ENCODE measurements at places on chromosomes 2 and 18. TPM values are rescaled to one million over a fixed set of nuclear protein-coding genes. Genes with fewer than 3 reads are reported as not detected.

Gene GPR155
- 2.7 TPM for total RNA-seq

Gene C2orf78
- not detected for total RNA-seq

Gene BOD1L2
- not detected for total RNA-seq

Gene CYS1
- total RNA-seq = 0.70 TPM

Gene ABCG5
- total RNA-seq = not detected

Gene GKN1
- not detected for total RNA-seq

Gene TBR1
- 0.05 TPM for total RNA-seq

Gene RUFY4
- 0.64 TPM for total RNA-seq

Gene SERPINB3
- not detected for total RNA-seq

Gene CTAGE1
- not detected for total RNA-seq

Gene GRHL1
- 1.5 TPM for total RNA-seq

Gene ADAM23
- total RNA-seq = 0.15 TPM

Gene SKA1
- 20.7 TPM for total RNA-seq

Gene DYNC1I2
- total RNA-seq = 49.3 TPM

Gene GALNT3
- total RNA-seq = 4.8 TPM

Gene ELOA2
- not detected for total RNA-seq

Gene UGT1A5
- not detected for total RNA-seq

Gene DNAJC5G
- not detected for total RNA-seq

Gene MROH2A
- total RNA-seq = not detected

Gene AAK1
- total RNA-seq = 89.2 TPM

Gene MTCL1
- total RNA-seq = 0.20 TPM

Gene NEMP2
- 11.7 TPM for total RNA-seq

Gene PKDCC
- not detected for total RNA-seq

Gene TUBA3E
- total RNA-seq = not detected

Gene RESP18
- total RNA-seq = not detected

Gene MRPS9
- total RNA-seq = 33.0 TPM

Gene COLEC12
- not detected for total RNA-seq

Measured in activated T-helper 1 cell treated with anti-CD3 and anti-CD28 coated beads, Interleukin-12 subunit alpha, Interleukin-12 subunit beta, Interleukin-2, Interleukin-4 antibody, amounts not matched to agents 30 ng/mL and 10 ng/mL and 1 ng/mL, durations not matched to agents 14 hours and 24 hours and 36 hours (primary cell).